Fibroblast of villous mesenchyme (primary cell): ENCODE measurements at places on chromosomes 3 and 15. TPM values are rescaled to one million over a fixed set of nuclear protein-coding genes. Genes with fewer than 3 reads are reported as not detected.

DNA sequence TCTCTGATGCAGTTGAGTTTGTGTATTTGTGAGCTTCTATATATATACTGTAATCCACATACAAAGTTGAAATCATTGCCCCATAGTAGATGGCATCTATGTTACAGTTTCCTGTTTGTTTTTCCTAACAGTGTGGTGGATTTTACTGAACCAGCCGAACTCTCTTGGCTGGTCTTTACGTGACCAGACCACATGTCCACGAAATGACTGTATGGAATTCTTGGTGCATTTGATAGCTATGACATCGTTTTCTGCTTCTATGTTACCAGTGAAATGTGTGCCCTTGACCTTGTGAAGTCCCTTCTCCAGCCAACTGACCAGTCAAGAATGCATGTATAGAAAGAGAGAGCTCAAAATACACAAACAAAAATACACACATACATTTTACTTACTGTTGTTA, 1.8 kb downstream of the KCNMB2 start:
- DNase-seq, result no peak

MKRN3 gene
- total RNA-seq, result 0.86 and 0.97 TPM in 2 replicates

- DNase-seq, result no peak
Measured at GRCh38 chr3:188085584-188086560, 68.1 kb upstream of the LPP start.

DNA sequence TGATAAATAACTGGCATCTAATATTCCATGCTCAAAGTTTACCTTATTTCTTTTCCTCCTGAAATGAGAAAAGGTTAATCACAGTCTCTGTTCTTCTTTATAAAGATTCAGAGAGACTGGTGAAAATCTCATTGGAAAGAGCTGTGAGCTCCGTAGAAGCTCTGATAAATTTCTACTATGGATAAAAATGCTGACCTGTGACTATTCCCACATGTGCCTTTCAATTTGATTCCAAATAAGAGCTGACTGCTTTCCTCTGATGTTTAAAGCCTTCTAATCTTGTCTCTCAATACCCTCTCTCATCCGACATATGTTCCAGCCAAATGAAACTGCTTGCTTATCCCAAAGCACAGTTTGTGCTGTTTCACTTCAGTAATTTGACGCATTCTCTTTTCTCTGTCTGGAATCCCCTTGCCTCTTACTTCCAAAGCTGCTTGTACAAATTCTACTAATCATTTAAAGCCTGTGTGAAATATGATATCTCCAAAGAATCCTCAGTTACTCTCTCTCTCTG, 130.1 kb downstream of the RTP4 start:
- DNase-seq, result no peak

GRCh38 chr15:101497484-101498034, 8.1 kb upstream of the PCSK6 start:
- no peak for DNase-seq

OSTN gene
- total RNA-seq, result not detected in 2 replicates

DNA sequence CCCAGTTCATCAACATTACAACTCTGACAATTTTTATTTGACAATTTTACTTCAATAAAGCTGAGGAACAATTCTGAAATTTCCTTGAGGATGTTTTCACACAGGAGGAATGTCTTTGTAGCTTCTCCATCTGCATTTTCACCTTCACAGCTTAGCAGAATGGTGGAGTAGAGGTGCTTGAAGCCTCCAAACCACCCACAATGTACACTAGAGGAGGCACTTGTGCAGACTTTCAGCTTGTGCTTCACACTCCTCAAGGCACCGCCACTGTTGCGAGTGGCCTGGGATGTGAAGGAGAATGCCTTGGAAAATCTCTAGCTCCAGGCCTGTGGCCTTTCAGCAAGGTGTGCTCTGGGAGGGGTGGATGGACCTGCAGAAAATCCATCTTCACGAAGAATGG, 181.9 kb downstream of the EPHB1 start:
- no peak for DNase-seq

GRCh38 chr3:150174179-150174578, 203.5 kb upstream of the PFN2 start:
- no peak for DNase-seq

GRCh38 chr3:100117093-100117492, 2.8 kb upstream of the FILIP1L start:
- no peak for DNase-seq

GRCh38 chr15:87682527-87682926, 574.0 kb downstream of the NTRK3 start:
- DNase-seq, result no peak

GRCh38 chr3:71391361-71391760, 192.2 kb downstream of the FOXP1 start:
- no peak for DNase-seq

DNA sequence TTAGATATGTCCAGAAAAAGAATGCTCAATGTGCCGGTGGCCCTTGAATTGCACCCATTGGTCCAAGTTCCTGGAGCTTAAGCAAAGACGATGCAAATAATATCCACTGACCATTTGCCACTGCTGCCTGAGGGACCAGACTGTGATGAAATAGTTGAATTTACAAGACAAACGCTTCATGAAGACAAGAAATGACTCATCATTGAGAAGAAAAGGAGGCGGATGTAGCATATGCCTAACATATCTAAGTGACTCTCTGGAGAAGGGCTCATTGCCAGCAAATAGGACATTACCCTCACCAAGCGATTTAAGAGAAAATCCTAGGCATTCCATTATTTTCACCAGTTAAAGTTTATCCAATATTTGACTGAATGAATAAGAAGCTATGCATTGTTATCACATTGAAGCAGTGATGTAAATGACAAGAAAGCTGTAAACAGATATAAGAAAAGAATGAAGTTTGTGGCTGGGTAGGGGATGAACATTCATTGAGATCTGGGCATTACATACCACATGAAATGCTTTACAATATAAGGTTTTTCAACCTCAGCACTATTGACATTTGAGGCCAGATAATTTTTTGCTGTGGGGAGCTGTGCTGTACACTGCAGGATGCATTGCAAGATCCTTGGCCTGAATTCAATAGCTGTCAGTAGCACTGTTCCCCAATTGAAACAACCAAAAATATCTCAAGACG, 48.9 kb upstream of the CPNE4 start:
- DNase-seq, result no peak
